Stimulated activated CD8-positive, alpha-beta memory T cell treated with anti-CD3 and anti-CD28 coated beads, Interleukin-4, amount 100 ng/mL, for 1 hour (primary cell): ENCODE measurements at places on chromosomes 6 and 20.

- no peak for DNase-seq
Observed at GRCh38 chr6:38603966-38604365, 35.8 kb downstream of the BTBD9 start.

DNA sequence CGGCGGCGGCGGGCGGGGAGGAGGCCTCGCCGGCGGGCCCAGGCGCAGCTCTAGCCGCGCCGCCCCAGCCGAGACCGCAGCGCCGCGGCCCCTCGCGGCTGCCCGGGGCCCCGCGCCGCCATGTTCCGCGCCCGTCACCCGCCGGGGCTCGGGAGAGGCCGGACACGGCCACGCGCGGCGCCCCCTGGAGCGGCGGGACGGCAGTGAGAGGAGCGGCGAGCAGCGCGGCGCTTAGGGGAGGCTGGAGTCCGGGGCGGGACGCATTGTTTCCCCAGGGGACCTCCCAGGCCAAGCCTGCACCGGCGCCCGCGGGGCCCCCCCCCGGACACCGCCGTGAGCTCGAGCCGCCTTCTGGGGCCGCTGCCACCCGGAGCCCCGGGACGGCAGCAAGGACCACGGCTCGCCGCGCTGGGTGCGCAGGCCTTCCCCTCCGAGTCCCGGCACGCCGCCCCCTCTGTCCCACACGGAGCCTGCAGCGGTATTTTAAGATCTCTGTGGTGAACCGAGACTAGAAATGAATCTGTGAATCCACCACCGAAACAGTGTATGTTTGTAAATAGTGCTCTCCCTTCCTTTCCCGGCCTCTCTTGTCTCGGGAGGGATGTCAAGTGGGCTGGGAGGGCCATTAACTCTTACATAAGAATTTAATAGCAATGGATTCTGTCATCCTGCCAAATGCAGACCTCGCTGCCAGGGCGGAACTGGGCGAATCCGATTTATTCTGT, 424 bp upstream of the KIF13A start:
- no peak for DNase-seq

DNA sequence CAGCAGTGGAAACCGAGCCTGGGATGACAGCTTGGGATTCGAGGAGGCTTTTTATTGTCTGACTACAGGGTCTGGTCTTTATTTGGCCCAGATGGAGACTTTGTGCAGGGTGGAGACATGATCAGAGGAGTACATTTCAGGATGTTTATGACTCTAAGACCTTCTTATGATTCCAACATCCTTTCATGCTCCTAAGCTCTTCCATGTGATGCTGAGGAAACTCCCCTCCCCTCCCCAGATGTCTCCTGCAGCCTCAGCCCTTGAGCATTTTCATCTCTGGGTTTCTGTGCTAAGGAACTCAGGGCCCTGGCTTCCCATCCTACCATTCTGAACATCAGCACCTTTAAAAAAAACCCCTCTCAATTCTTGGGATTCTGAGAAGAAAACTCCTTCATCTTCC, 186.6 kb downstream of the SOX4 start:
- DNase-seq: no peak

DNA sequence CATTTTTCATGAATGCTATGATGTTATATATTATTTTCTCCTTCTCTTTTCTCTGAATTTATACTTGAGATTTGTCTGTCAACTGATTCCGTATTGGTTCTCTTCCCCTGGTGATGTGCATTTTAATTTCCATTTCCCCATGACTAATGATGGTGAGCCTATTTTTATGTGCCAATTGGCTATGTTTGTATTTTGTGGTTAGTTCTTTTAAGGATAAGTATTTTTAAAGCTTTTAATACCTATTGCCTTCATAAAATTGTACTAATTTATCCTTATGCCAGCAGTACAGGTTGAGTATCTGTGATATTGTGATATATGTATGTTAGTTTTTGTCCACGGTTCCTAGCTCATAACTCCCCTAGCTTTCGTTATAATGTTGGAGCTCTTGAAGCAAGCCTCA, 2.8 kb downstream of the POLH start:
- DNase-seq: no peak
